ENCODE measurements at places on chromosomes 12 and 14. TPM values are rescaled to one million over a fixed set of nuclear protein-coding genes. Genes with fewer than 3 reads are reported as not detected.

DNA sequence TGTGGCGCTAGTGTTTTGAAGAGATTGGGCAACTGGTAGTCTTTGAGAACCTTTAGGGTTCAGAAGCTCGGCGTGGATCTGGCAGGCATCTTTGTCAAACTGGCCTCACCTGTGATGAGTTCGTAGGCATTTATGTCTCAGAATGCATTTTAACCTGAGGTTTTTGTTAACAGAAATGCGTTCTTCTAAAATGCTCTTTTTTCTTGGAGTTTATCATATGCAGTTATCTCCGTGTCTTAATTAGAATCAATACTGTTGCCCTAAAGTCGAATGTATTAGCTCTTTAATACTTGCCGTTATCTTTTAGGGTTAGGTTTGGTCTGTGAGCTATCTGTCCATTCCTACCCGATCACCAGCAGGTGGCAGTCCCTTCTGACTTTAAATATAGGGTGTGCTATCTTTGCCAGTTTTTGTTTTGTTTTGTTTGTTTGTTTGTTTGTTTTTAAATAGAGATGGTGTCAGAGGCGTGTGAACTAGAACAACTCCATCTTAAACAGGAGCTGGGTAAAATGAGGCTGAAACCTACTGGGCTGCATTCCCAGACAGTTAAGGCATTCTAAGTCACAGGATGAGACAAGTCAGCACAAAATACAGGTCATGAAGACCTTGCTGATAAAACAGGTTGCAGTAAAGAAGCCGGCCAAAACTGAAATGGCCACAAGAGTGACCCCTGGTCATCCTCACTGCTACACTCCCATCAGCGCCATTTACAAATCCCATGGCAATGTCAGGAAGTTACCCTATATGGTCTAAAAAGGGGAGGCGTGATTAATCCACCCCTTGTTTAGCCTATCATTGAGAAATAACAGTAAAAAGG lies 1.4 kb downstream of the ATF1 start:
- peak; percentile 68 for DNase-seq

DNA sequence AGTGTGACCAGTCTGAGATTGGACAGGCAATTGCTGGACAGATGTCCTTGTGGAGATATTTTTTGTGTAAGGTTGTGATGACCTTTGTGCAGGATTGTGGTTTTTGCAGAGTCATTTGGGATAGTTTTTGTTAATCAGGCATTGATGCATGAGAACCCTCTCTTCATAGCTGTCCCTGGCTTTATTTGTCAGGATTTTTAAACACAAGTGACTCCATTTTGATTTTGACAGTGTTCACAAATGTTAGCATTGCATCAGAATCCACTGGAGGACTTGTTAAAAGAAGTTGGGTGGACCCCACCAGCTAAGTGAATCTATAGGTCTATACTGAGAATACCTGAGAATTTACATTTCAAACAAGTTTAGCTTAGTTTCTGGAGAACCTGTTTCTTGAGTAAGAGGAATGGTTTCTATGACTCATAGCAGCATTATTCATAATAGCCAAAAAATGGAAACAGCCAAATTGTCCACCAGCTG lies 11.8 kb downstream of the FNTB start:
- no peak for DNase-seq

- no peak for DNase-seq
Measured at GRCh38 chr12:58254463-58255100, 313.2 kb downstream of the ATP23 start.

- DNase-seq: no peak
Measured at GRCh38 chr12:84857525-84858208, 54.9 kb downstream of the SLC6A15 start.

GRCh38 chr12:123727878-123728277 lies 15.7 kb downstream of the ATP6V0A2 start:
- DNase-seq: no peak

Gene PAH
- total RNA-seq: 1.2 TPM

Gene TAS2R30
- total RNA-seq: 29.1 TPM

Gene LUM
- 57.6 TPM for total RNA-seq

Gene EPS8
- total RNA-seq: 170 TPM

Gene SCNN1A
- not detected for total RNA-seq

Gene MFAP5
- 1.4 TPM for total RNA-seq

GRCh38 chr12:51429700-51430099 lies 5.1 kb downstream of the SLC4A8 start:
- DNase-seq: no peak

Gene PRB3
- total RNA-seq: not detected

- no peak for DNase-seq
Measured at GRCh38 chr12:99130808-99131553, 485.9 kb downstream of the APAF1 start.

- DNase-seq: no peak
Measured at GRCh38 chr12:111283966-111284365, 84.9 kb downstream of the PHETA1 start.
